ENCODE measurements at places on chromosomes 4 and X.

- DNase-seq = no peak
Measured at GRCh38 chrX:153671589-153672530, 1.8 kb downstream of the PNCK start.

- DNase-seq = no peak
Measured at GRCh38 chrX:40845331-40845911, 110.1 kb upstream of the MED14 start.

- no peak for DNase-seq
Measured at GRCh38 chr4:140311257-140311835, 62.1 kb upstream of the SCOC start.

GRCh38 chrX:24902806-24903205 lies 113.0 kb downstream of the ARX start:
- DNase-seq = no peak

GRCh38 chrX:38089173-38089982 lies 83.0 kb downstream of the SYTL5 start:
- DNase-seq = no peak

GRCh38 chr4:169657470-169658107 lies 37.2 kb downstream of the CLCN3 start:
- DNase-seq = no peak

- no peak for DNase-seq
Measured at GRCh38 chrX:30965767-30966166, 76.7 kb upstream of the TAB3 start.

DNA sequence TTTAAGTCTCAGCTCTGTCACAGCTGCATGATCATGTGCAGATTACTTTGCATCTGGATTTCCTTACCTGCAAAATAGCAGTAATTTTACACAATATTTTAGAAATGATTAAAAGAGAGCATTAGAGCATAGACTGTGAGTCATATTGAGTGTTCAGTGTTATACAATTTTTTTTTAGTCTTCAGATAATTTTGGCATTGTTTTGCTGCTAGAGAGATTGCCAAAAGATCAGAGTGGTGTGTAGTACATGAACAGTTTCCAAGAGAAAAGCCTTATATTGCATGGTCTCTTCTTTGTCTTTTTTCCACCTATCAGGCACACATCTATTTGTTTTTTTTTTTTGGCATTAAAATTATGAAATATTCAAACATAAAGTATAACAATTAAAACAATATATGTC lies 209.6 kb upstream of the TLL1 start:
- DNase-seq = no peak

GRCh38 chr4:18664171-18664570 lies 642.6 kb upstream of the LCORL start:
- DNase-seq = no peak

DNA sequence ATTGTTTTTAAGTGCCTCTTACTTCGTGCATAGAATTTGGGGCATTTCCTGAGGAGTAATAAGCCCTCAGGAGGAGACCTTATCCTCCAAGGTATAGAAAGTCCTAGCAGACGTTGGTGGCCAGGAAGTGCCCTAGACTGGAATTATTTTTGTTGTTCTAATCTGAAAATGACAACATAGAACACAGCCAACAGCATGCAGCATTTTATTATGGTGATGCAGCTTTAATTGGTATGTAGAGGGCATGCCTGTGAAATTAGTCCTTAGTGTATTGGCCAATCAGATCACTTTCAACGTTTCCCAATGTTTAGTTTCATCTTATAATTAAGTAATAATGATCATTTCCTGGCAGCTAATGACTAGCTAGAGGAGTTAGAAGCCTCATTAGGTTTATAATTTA lies 199.2 kb downstream of the SHROOM3 start:
- no peak for DNase-seq

- no peak for DNase-seq
Measured at GRCh38 chr4:24287096-24287495, 297.3 kb downstream of the DHX15 start.

DNA sequence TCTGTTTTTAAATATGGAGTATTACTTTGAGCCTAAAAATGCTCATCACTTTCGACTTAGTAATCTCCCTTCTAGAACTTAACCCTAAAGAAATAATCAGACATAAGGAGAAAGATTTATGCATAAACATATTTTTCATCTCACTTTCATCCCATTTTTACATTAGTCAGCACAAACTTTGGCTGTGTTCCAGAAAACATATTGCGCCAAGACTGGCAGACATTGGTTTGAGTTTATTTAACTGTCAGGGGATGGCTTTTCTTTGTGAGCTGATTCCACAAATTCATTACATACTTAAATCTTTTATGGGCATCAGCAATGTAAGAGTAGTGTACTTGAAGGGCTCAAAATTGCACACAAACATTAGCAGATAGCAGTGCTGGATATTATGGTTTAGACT lies 23.7 kb downstream of the MAOA start:
- DNase-seq = no peak

GRCh38 chr4:2901186-2901585 lies 57.5 kb downstream of the ADD1 start:
- DNase-seq = no peak

DNA sequence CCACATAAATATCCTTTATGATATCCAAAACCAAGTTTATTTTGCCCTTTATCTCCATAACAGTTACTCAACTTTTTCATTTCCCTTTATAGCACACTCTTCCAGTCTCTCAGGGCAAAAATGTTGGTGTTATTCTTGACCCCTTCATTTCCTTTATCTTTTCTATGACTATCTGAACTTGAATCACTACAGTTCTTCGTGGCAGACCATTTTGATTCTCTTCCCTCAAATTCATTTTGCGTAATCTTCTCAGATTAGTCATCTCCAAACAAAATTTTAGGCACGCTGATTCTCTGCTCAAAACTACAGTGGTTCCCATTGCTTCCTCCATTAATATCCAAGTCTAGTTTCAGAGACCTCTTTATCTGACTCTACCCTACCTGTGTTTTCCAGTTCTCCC lies 26.1 kb downstream of the RUFY3 start:
- no peak for DNase-seq

GRCh38 chrX:134971926-134972325 lies 18.9 kb upstream of the SMIM10 start:
- no peak for DNase-seq

DNA sequence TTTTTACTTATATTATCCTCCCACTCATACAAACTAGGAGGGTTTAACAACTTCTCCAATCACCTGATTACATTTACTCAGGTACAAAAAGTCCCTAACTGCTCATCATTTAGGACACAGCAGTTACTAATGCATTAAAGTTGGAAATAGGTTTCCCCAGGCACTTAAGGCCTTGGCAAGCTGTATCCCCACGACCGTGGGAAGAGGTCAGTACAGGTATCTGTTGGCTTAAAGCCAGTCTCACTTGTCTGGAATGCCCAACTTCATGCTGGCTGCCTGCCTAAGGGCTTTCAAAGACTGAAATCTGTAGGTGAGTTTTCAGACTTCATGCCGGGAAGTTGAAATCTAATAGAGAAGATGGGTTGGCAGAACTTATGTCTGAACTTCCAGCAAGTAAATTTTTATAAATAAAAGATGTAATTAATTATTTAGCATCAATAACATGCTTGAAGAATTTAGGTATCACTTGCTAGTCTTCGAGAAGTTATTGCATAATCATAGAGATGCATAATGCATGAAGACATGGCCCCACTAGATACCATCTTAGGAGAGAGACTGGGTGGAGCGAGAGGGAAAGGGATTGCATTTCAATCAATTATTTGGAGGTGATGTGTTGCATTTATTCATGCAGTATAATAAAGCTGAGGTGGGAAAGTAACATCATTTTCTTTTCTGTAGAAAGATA lies 54.2 kb downstream of the SCD5 start:
- DNase-seq = no peak

GRCh38 chr4:147421456-147421855 lies 59.4 kb upstream of the EDNRA start:
- DNase-seq = no peak

GRCh38 chr4:117771647-117772337 lies 262.5 kb upstream of the NDST3 start:
- no peak for DNase-seq

DNA sequence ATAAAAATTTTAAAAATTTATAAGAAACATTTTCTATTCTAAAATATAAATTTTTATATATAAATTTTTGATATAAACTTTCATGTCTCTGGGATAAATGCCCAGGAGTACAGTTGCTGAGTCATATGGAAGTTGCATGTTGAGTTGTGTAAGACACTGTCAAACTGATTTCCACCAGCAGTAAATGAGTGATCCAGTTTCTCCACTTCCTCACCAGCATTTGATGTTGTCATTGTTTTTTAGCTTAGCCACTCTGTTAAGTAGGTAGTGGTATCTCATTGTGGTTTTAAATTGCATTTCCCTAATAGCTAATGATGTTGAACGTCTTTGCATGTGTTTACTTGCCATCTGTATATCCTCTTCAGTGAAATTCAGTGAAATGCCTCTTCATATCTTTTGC lies 66.5 kb downstream of the MAMLD1 start:
- no peak for DNase-seq

GRCh38 chr4:37685823-37686372 lies 278 bp downstream of the RELL1 start:
- DNase-seq = no peak

- no peak for DNase-seq
Measured at GRCh38 chrX:145292218-145292617, 44.9 kb downstream of the SPANXN1 start.

DNA sequence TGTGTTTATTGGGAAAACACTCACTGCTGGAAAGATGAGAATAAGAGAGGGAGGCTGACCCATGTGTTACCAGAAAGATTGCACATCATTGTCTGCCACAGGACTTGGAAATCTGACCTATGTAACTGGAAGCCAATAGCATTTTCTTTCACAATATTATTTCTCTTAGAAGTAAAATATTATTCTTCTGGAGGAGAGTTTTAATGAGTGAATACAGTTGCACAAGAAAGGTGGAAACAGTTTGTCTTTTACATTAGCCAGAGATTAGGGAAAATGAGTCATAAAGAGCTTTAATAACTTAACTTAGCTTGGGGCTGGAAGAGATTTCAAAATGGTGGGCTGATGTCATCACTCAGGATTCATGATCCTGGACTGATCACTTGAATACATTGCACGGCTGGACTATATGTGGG lies 31.5 kb upstream of the LNX1 start:
- no peak for DNase-seq

DNA sequence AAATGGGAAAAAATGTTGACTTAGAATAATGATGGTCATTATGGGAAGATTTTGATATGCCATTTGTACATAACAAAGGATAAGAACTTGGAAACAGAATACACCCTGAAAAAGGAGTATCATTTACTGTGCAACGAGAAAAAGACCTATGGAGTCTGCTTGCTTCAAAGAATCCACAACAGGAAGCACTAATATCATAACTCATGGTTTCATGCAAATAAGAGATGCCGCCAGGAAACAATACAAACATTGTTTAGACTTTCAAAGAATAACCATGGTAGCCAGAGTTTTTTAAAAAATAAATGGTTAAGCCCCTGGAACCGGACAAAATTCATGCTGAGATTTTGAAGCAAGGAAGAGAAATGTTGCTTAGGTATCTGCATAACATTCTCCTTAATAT lies 139.9 kb upstream of the ETNPPL start:
- DNase-seq = no peak

- no peak for DNase-seq
Measured at GRCh38 chr4:186887291-186887700, 163.6 kb upstream of the FAT1 start.

DNA sequence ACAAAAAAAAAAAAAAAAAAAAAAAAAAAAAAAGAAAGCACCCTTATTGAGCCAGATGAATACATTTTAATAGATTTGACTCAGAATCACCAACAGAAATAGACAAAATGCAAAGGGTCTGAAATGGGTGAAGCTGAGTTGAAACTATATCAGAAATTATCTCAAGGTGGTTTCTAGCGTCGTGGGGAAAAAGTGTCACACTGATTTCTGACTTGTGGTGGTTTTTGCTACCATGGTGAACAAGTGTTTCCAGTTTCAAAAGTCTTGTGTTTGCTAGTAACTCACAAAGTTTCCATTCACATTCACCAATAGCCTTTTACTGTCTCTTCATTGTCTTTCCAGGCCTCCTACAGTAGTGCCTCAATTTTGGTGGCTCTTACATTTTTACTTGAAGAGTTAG lies 135.5 kb downstream of the ARHGAP24 start:
- peak; percentile 21 for DNase-seq

DNA sequence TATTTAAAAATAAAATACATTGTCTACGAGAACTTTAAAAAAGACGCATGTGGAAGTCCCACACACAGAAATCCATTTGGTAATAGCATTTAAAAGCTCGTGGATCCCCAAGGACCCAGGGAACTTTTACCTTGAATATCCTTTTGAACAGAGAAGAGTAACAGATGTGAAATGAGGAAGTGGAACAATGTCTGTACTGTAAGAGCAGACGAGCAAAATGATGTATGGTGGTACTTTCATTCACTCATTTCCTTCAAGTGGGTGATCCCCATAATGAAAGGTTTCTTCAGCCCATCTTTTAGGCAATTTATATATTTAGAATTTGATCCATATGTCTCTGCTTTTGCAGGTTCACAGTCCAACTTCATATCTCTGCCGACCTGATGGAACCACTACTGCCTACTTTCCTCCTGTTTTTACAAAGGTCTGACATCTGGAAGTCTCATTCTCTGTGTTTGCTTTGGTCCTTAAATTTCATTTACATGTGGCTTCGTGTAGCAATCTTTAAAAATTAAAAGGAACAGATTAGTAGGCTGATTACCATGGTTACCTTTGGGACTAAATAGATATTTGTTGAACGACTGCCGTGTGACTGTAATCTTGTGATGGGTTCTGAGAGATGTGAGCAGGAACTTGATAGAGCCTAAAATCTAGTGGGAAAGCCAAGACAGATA lies 188.4 kb downstream of the PALLD start:
- DNase-seq = no peak

All from GM12891 (cell line).